Activated CD4-positive, alpha-beta T cell treated with anti-CD3 and anti-CD28 coated beads for 24 hours (primary cell): ENCODE measurements at places on chromosomes 6 and 20.

- DNase-seq = no peak
Measured at GRCh38 chr6:11076540-11076939, 17.1 kb upstream of the SMIM13 start.

- DNase-seq = no peak
Measured at GRCh38 chr6:130796313-130796905, 30.8 kb upstream of the SMLR1 start.

- no peak for DNase-seq
Measured at GRCh38 chr20:47247972-47248371, 108.5 kb downstream of the ZMYND8 start.

DNA sequence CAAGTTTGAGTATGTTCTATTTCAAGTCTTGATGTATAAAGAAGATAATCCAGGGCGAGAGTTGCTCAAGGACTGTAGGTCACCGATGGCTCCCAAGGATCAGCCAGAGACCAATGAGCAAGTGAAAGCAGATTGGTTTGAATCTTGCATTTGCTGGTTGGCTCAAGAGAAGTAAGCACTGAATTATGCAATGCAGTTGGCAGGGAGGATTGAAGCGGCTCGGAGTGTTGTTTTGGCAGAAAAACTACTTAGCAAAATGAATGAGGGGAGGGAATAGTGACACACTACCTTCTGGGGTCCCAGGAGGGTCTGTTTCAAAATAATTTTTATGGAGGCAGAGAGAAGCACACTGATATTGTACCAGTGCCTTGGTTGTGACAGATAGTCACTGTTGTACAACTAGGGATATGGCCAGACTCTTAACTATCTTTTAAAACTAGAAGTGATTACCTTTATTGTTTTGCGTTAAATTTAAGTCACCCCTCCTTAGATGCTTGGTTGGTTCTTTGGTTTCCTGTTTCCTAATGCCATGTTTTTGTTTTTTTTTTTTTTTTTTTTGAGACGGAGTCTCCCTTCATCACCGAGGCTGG lies 15.7 kb downstream of the SASH1 start:
- no peak for DNase-seq

DNA sequence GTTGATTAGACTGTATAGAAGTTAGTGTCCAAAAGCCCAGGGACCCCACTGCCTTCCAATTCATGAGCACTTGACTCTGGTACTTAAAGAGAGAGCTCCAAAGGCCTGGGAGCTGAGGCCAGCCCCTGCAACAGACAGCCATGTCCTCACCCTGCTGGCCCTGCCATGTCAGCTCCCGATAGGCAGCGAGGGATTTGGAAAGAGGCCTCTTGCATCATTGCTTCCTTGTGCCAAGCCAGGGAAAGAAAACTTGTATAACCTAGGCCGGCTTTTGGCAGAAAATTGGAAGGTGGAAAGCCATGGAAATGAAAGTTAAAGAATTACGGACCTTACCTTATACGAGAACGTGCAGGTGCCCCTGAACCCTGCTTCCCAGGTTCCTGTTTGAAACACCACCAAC lies 8.4 kb upstream of the PCK1 start:
- no peak for DNase-seq

DNA sequence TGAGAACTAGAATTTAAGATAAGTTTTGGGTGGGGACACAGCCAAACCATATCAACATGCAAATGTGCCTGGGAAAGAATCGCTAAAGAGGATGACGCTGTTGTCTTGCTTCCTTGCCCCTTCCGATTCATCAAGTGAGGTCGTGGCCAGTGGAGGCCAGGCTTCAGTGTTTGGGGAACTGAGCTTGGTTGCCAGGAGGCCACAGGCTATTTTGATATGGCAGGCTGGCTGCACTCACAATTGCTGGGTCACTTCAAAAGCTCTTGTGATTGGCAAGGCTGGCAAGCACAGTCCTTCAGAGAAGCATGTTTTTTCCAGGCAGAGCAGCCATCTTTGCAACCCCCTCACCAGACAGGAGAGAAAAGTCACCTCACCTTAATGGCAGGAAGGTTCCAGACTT lies 45.8 kb downstream of the SAMD5 start:
- no peak for DNase-seq
